ENCODE measurements at places on chromosomes 2 and 18.

DNA sequence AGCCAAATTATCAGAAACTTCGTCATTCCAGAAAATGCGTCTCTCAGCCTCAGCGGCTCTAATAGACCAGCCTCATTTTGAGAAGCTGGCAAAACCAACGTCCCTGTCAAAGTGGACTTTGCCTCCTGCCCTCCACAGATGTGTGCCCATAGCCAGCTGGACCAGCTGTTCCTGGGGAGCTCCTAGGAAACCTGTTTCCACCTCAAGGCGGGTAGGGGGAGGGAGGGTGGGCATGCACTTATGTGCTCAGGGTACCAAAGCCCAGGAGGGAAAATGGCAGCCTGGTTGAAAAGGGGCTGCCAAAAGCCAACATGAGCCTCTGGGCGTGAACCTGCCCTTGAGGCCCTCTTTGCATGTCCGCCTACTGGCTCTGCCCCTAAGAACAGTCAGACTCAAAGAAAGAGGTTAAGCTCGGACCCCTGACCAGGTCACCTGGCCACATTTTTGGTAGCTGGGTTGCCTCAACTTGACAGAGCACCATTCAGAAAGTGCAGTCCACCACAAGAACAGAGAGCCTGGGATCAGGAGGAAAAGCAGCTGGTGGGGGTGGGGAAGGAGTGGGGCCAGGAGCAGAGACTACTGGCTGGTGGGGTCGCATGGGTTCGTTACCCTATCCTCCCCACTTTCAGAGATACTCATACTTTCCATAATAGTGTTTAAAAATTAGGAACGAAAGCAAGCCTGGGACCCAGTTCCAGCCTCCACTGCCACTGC is 3.5 kb downstream of the PER2 start:
- peaks cover 61% of the 10 kb centered on the region for H3K4me1 ChIP-seq
- peak overlapping the region; percentile 99 for H3K27ac ChIP-seq
- peaks cover 6% of the 10 kb centered on the region for H3K36me3 ChIP-seq
- H3K4me3 ChIP-seq = peak overlapping the region; percentile 38

DNA sequence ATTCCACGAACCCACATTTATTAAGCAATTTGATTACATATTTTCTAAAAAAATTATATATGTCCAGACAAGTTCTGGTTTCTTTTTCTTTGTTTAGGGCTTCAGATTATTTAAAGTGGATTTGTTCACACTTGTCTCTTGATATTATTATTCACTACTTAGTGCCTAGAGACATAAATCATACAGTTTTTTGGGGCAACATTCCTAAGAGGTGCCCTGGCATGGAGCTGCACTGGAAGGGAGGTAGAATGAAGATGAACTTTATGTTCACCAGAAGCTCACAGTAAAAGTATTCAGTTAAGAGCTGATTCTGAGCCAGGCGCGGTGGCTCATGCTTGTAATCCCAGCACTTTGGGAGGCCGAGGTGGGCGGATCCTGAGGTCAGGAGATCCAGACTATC is 762.7 kb upstream of the TMEFF2 start:
- H3K4me3 ChIP-seq = no peak overlapping the region
- no peak overlapping the region for H3K27ac ChIP-seq
- H3K27me3 ChIP-seq = no peaks in the 10 kb centered on the region
- no peaks in the 10 kb centered on the region for H3K4me1 ChIP-seq
- DNase-seq = no peak

- H3K27ac ChIP-seq = no peak overlapping the region
- H3K4me3 ChIP-seq = no peak overlapping the region
- no peaks in the 10 kb centered on the region for H3K4me1 ChIP-seq
- DNase-seq = peak; percentile 15
- H3K27me3 ChIP-seq = no peaks in the 10 kb centered on the region
These were observed 265.7 kb upstream of the NT5C1B start for GRCh38 chr2:18855027-18855426.

DNA sequence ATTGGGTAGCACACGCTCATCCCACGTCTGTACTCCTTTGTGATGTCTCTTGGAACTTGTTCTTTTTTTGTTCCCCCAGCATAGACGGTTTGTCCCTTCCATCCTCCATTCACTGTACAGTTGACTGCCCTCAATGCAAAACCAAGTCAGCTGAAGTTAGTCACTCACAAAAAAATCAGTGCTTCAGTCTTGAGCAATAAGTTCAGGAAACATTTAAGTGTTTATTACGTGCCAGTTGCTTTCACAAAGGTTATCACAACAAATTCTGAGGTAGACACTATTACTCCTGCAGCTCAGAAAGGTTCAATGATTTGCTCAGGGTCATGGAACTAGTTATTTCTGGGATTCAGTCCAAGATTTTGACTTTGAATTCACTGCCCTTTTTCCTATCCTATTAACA is 102.2 kb downstream of the PDE1A start:
- no peak for DNase-seq
- H3K4me3 ChIP-seq = no peak overlapping the region
- H3K4me1 ChIP-seq = no peaks in the 10 kb centered on the region
- no peaks in the 10 kb centered on the region for H3K36me3 ChIP-seq

- DNase-seq = no peak
- H3K4me1 ChIP-seq = no peaks in the 10 kb centered on the region
- no peak overlapping the region for H3K27ac ChIP-seq
- H3K27me3 ChIP-seq = no peaks in the 10 kb centered on the region
- no peak overlapping the region for H3K4me3 ChIP-seq
These were observed 59.5 kb downstream of the RABL2A start for GRCh38 chr2:113686537-113686936.
